ENCODE measurements at places on chromosomes 2 and 18.
A peak's percentile ranks its signal among the peaks of the same experiment; 100 is the strongest.

GRCh38 chr2:79993144-79993543, 311.4 kb downstream of the LRRTM1 start:
- H3K27ac ChIP-seq: no peak overlapping the region
- H3K4me3 ChIP-seq: no peak overlapping the region
- H3K36me3 ChIP-seq: no peaks in the 10 kb centered on the region
- DNase-seq: no peak
- no peaks in the 10 kb centered on the region for H3K27me3 ChIP-seq

GRCh38 chr2:1715184-1716013, 28.9 kb downstream of the PXDN start:
- no peak overlapping the region for H3K4me3 ChIP-seq
- H3K4me1 ChIP-seq: no peaks in the 10 kb centered on the region
- H3K36me3 ChIP-seq: no peaks in the 10 kb centered on the region
- DNase-seq: no peak
- no peaks in the 10 kb centered on the region for H3K27me3 ChIP-seq
- no peak overlapping the region for H3K27ac ChIP-seq

GRCh38 chr2:69634196-69634821, 9.2 kb downstream of the AAK1 start:
- H3K27me3 ChIP-seq: no peaks in the 10 kb centered on the region
- no peaks in the 10 kb centered on the region for H3K36me3 ChIP-seq
- no peak overlapping the region for H3K4me3 ChIP-seq
- no peak overlapping the region for H3K27ac ChIP-seq

DNA sequence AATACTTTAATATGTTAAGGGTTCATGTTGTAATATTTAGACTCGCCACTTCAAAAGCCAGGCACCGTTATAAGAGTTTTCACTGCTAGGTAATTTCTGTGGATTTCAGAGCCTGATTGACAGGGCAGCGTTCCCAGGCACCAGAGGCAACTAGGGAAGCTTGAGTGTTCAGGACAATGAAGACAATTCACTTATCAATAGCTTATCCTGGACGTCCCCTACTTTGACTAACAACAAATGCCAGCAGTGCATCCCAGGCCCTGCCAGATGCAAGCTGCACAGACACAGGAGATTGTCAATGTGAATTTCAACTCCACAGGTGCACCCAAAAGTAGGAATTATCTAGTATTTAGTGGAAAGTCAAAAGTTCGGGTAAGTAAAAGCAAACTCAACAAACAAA, 179.3 kb upstream of the GYPC start:
- H3K27me3 ChIP-seq: no peaks in the 10 kb centered on the region
- no peaks in the 10 kb centered on the region for H3K36me3 ChIP-seq
- H3K4me1 ChIP-seq: no peaks in the 10 kb centered on the region
- no peak for DNase-seq

DNA sequence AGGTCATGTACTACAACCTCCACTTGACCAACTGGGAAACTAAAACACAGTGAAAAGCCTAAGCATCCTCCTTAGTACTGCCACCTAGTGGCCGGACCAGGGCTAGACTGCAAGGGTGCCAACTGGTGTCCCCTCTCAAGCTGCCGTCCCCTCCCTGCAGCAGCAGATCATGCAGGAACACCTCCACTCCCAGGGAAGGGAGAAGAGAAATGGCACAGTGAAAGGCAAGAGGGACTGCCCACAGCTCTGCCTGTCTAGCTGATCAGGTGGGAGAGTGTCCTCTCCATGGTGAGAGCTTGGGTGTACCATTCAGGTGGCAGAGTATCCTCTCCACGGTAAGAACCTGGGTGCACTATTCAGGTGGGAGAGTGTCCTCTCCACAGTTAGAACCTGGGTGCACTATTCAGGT, 78.1 kb downstream of the AAK1 start:
- peaks cover 2% of the 10 kb centered on the region for H3K4me1 ChIP-seq
- DNase-seq: peak; percentile 85
- no peaks in the 10 kb centered on the region for H3K27me3 ChIP-seq

Measured in mesendoderm (in vitro differentiated cells).